Activated T-helper 17 cell treated with anti-CD3 and anti-CD28 coated beads, Interleukin-2, amount 50 U/mL, for 72 hours (primary cell): ENCODE measurements at places on chromosomes 16 and 17.

GRCh38 chr16:878886-879285, 78.4 kb upstream of the GNG13 start:
- ATAC-seq, result no peak

DNA sequence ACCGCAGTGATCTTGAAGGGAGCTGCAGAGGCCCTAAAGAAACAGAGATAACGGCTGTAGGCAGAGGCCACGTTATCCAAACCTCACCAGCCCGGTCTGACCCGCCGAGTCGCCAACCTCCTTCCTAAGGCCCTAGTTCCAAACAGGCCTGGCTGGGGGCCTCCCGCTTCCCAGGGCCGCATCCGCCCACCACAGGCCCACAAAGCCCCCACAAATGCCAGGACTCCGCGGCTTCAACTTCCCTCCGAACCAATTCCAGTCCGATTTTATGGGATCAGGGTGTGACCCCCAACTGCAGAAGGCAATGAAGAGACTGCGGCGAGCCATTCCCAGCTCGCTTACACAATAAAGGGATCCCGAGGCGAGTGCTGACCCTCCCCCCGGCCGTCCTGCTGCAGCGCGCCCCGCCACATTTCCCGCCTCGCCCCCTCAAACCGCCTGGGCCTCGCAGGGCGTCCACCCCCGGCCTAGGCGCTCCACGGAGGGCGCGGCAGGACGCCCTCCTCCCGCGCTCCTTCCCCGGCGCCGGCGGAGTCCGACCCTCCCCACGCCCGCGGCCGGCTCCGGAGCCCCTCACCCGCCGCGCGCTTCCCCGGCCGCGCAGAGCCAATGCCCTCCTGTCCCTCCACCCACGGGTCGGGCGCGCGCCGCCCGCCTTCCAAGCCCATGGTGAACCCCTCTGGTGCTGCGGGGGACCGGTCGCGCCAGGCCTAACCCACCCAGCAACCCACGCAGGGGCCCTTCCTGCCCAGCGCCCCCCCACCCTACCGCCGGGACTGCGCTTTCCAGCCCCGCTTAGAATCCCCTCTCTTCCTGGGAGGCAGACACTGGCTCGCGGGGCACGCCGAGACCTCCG, 926 bp downstream of the MYH10 start:
- ATAC-seq, result no peak

- ATAC-seq, result no peak
These were observed 23.1 kb upstream of the C16orf78 start for GRCh38 chr16:49350265-49351095.

- ATAC-seq, result no peak
These were observed 19.8 kb downstream of the SLC7A5 start for GRCh38 chr16:87849419-87850008.

GRCh38 chr17:80347948-80348351, 67.0 kb upstream of the ENDOV start:
- ATAC-seq, result no peak

GRCh38 chr16:11384956-11385586, 39.8 kb downstream of the RMI2 start:
- ATAC-seq, result no peak

- no peak for ATAC-seq
These were observed 512.4 kb upstream of the CDH11 start for GRCh38 chr16:65634291-65634690.

GRCh38 chr16:50697881-50698767, 4.7 kb downstream of the NOD2 start:
- peak; percentile 61 for ATAC-seq
